ENCODE measurements at places on chromosomes 7 and 10.

DNA sequence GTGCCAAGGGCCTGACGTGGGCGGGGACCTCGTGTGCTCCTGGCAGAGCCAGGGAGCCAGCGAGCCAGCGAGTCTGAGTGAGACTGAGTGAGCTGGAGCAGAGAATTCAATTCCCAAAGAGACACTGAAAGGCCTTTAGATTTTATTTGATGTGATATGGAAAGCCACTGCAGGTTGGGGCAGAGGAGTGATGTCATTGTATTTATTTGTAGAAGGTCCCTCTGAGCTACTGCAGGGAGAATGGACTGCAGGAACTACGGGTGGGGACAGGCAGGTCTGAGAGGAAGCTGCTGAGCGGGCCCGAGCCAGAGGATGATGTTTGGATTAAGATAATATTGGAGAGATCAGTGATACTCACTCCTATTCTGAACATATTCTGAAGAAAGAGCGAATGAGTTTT lies 445.8 kb upstream of the ANKRD30A start:
- DNase-seq, result peak; percentile 41

GRCh38 chr10:114042895-114043531 lies 653 bp upstream of the ADRB1 start:
- peak; percentile 75 for DNase-seq

- peak; percentile 64 for DNase-seq
Observed at GRCh38 chr7:130349911-130350782, 5.5 kb downstream of the CPA5 start.

DNA sequence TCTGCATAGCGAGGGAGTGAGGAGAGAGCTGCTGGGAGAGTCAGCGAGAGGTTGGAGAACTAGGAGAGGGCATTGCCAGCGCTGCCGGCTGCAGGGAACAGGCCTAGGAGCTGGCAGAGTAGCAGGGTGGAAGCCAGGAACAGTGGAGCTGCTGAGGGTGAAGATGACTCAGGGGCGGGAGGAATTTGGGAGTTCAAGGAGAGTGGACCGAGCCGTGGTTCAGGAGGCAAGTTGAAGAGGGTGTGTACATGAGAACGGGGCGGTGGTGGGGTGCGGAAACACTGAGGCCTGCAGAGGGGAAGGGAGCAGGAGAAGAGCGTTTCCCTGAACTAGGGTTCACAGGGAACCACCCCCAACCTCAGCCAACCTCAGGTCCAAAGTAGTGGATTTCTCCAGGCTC lies 31.5 kb downstream of the HIF1AN start:
- DNase-seq, result no peak

DNA sequence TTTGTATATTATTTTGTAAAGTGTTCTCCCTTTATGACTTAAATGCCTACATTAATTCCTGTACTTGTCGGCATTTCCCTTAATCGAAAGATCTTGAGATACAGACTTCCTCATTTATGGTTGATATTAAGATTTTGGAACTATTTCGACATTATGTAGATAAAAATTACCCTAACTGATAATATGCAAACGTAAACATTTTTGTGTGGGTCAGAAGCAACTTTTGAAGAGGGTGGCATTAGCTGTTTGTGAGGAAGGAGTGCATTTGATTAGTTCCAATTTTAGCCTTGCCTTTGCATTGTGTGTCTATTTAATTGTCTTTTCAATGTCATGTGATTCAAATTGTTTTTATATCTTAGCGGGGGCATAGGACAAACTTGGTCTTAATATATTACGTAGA lies 114.7 kb downstream of the BICC1 start:
- no peak for DNase-seq

DNA sequence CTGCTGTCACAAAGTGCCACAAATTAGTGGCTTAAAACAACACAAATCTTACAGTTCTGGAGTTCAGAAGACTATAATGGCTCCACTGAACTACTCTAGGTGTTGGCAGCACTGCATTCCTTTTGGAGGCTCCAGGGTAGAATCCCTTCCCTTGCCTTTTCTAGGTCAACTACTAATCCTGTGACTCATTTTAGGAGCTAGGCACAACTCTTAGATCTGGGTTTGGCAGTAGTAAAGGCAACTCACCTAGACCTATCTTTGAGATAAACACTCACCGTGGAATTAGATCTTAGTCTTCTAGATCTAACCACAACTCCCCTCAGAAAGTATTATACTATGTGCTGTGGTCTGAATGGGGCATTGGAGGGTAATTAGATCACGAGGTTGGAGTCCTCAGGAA lies 60.4 kb downstream of the ANKIB1 start:
- no peak for DNase-seq

GRCh38 chr10:27628621-27629020 lies 117.0 kb downstream of the MKX start:
- no peak for DNase-seq

- DNase-seq, result no peak
Observed at GRCh38 chr7:158111049-158111751, 476.4 kb downstream of the PTPRN2 start.

DNA sequence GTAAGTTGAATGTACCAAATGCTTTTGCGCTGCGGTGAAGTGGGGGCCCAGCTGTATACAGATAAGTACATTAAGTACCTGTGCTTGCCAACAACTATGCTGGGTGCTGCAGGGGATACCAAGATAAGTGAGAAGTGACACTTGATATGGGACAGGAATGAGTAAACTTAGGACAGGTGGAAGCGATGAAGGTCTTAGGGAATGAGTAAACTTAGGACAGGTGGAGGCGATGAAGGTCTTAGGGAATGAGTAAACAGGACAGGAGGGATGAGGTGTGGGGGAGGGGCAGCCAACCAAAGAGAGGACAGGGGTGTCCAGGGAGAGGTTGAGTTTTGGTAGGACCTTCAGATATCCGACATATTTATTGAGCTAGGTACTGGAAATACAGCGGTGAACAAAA lies 1.4 kb downstream of the MDH2 start:
- no peak for DNase-seq

- DNase-seq, result no peak
Observed at GRCh38 chr7:129529643-129530042, 27.3 kb downstream of the SMKR1 start.

DNA sequence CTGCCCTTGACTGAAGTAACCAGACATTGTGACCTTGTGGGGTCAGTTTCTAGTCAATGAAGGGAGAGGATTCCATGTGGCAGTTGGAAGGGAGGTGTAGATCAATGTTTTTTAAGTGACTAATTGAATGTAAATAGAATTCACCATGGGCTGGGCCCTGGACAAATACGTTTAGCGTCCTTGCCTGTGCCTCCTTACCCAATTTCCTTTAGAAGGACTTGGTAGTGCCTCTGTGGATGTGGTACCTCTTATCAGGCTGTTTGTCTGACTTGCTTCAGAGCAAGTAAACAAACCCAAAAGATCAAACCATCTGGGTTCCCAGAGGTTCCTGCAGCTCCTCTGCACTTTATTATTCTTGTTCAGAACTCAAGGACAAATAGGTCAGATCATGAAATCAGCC lies 4.3 kb upstream of the KAT6B start:
- DNase-seq, result no peak

All from eye (tissue), 1 donor.